ENCODE measurements at places on chromosomes 1 and 21. TPM values are rescaled to one million over a fixed set of nuclear protein-coding genes. Genes with fewer than 3 reads are reported as not detected.

CGN gene
- not detected for total RNA-seq

CCDC27 gene
- total RNA-seq = not detected

DEPDC1 gene
- 24.8 TPM for total RNA-seq

EFNA3 gene
- total RNA-seq = 0.53 TPM

RGS8 gene
- not detected for total RNA-seq

FTCD gene
- not detected for total RNA-seq

INSRR gene
- total RNA-seq = not detected

S100A16 gene
- 927 TPM for total RNA-seq

OLIG2 gene
- total RNA-seq = not detected

Data from myometrial cell (primary cell).